ENCODE measurements at places on chromosomes 3 and 15. TPM values are rescaled to one million over a fixed set of nuclear protein-coding genes. Genes with fewer than 3 reads are reported as not detected.

- DNase-seq = peak; percentile 47
Measured at GRCh38 chr3:115671761-115672455, 48.6 kb downstream of the GAP43 start.

DNA sequence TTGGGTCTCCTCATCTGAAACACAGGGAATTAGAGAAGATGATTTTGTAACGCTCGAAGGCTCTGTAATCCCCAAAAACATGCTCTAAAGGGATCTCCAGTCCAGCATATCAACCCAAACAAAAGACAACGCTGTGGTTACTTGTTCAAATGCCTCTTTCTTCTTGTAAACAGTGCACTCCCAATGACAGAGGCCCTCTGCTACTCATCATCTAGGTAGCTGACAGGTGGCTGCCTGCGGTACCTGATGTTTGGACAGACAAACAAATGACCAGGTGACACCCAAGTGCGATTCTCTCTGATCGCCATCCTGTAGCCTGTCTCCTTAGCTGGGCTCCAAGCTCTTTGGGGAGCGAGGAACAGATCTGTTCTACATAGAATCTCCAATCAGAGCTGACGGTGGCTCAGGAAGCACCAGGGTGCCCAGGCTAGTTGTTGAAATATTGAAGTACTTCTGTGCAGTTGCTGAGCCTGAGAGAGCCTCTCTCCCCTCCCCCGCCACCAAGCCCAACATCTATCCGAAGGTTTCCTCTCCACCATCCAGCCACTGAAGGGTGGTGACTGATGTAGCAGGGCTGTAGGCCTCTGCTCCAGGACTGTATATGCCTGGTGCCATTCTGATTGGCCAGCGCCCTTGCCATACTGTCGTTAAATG lies 238.7 kb downstream of the XXYLT1 start:
- DNase-seq = no peak

- peak; percentile 61 for DNase-seq
Measured at GRCh38 chr3:189372243-189372642, 200.5 kb downstream of the TPRG1 start.

- DNase-seq = no peak
Measured at GRCh38 chr3:57038466-57039164, 21.8 kb upstream of the SPATA12 start.

GRCh38 chr3:69012100-69012799 lies 1.2 kb downstream of the EOGT start:
- DNase-seq = no peak

GRCh38 chr15:96338074-96338765 lies 7.7 kb downstream of the NR2F2 start:
- DNase-seq = no peak

GRCh38 chr3:96869316-96869715 lies 54.9 kb downstream of the EPHA6 start:
- no peak for DNase-seq

GRCh38 chr15:47523681-47524475 lies 193.4 kb upstream of the SEMA6D start:
- peak; percentile 68 for DNase-seq

- no peak for DNase-seq
Measured at GRCh38 chr15:73747847-73748590, 5.1 kb downstream of the INSYN1 start.

DNA sequence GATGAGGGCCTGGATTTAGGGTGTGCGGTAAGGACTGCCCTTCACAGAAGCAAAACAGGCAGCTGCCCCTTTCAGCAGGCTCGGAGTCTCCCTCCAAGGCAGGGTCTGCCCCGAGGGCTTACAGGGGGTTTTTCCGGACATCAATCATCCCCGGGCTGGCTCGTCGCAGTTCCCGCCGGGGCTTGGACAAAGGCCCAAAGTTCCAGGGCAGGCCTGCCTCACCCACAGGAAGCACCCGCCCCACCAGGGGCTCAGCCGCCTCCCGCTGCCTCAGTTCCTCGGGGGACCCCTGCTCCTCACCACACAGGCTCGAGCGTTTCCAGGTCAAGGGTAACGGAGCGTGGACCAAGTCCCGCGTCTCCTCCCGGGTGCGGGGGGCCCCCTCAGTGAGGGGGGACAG lies 27.0 kb downstream of the KIF7 start:
- no peak for DNase-seq

- peak; percentile 94 for DNase-seq
Measured at GRCh38 chr3:8560366-8561007, 58.9 kb downstream of the LMCD1 start.

GRCh38 chr15:77535845-77536244 lies 96.9 kb downstream of the LINGO1 start:
- DNase-seq = no peak

DNA sequence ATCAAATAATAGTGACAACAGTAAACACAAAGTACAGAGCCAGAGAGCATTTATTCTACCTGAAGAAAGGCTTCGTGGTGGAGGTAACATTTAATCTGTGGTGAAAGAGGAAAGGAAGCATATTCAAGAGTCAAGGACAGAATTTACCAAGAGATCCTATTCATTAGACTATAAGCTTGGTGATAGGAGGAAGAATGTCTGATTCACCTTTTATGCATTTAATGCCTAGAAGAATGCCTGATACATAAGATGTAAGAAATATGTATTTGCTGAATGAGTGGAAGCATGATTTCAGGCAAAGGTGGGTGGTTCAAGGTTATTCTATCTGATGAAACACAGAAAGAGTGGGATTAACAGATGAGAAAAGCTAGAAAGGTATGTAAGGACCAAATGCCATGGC lies 119.8 kb downstream of the SERPINI1 start:
- DNase-seq = no peak

GRCh38 chr15:22963641-22964040 lies 16.5 kb downstream of the CYFIP1 start:
- peak; percentile 55 for DNase-seq

DNA sequence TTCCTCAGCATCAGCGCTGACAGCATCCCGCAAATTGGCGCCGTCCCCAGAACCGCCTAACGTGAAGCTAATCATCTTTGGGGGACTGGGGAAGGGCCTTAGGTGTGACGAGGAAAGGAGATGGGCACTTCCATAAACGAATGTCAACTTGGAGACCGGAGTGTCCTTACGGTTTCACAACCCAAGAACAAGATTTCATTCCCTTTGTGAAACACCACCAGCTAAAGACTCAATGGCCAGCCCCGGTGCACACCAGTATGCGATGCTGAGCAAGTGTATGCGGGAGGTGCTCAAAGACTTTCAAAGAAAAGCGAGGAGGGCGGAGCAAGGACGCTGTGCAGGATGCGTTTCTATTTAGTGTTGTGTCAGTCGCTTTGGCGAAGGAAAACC lies 759 bp upstream of the TTBK2 start:
- DNase-seq = peak; percentile 23

DNA sequence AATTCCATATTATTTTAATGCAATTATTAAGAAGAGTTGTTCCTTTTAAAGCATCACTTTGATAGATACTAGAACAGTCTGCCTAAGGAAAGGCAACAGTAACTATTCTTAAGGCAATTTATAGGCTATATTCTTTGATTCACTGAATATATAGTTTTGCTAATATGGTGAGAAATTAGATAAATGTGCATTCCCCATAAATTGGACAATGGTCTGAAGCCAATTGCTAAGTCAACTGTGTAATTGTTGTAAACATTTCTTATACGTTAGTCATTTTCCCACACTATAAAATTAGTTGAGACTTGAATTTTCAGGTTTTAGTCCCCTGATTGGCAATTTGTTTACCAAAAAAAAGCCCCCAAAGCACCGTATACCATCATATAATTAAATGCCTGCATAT lies 263.0 kb upstream of the NECTIN3 start:
- no peak for DNase-seq

- no peak for DNase-seq
Measured at GRCh38 chr3:61808999-61809398, 247.6 kb downstream of the PTPRG start.

DNA sequence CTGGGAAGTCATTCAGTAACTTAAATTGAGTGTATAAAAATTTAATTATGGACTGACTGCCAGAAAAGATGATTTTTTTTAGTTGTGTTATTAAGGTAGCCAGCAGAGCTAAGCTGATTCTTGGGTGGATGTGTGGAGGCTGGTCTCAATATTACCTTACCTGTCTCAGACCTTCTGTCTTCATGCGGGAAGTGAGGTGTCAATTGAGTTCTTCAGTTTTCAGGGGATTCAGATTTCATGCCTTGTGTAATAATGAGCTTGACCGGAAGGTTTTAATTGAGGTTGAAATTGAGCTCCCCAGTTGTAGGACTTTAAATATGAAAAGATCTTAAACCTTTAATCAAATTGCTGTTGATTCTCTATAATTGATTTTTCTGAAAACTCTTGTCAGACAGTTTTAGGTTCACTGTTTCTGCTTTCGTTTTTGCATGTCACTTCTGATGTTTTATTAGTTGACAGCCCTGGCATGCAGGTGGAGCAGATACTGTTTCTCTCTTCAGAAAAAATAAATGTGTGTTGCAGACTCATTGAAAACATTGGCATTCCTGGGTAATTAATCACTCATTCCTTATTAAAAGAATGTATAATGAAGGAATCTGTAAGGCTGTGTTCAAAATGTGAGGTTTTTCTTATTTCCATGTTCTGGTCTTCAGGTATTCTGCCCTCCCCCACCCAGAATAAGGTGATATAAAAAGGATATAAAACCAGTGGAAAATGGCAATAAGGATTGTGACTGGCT lies 54.5 kb downstream of the PSMD6 start:
- no peak for DNase-seq

DNA sequence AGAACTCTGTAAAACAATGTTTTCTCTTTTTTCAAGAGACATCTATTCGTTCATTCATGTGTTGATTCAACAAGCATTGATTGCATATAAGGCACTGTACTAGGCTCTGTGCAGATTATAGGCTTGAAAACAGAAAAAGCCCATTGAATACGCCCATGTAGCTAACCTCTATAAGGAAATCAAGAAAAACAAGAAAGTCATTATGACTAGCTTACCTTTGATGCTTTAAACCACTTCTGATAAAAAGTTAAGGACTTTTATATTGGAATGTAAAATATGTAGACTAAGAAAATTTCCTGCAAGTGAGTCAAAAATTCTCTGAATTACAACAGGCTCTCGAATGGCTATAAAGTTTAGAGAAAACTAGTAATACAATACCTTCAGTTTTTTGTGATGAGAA lies 92.5 kb downstream of the BDH1 start:
- no peak for DNase-seq

DNA sequence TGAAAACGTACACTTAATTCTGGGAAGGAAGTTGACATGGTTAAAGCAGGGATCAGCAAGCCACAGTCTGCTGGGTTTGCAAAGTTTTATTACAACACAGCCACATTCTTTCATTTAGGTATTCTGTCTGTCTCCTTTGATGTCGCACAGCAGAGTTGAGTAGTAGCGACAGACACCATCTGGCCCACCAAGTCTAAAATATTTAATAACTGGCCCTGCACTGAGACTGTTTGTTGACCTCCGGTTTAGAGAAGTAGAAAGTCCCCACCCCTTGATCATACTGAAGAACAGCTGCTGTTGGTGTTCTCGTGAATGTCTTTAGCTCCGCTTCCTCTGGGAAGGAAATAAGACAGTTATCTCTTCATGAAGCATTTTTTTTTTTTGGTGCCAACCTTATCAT lies 66.2 kb downstream of the MCTP2 start:
- peak; percentile 57 for DNase-seq

DNA sequence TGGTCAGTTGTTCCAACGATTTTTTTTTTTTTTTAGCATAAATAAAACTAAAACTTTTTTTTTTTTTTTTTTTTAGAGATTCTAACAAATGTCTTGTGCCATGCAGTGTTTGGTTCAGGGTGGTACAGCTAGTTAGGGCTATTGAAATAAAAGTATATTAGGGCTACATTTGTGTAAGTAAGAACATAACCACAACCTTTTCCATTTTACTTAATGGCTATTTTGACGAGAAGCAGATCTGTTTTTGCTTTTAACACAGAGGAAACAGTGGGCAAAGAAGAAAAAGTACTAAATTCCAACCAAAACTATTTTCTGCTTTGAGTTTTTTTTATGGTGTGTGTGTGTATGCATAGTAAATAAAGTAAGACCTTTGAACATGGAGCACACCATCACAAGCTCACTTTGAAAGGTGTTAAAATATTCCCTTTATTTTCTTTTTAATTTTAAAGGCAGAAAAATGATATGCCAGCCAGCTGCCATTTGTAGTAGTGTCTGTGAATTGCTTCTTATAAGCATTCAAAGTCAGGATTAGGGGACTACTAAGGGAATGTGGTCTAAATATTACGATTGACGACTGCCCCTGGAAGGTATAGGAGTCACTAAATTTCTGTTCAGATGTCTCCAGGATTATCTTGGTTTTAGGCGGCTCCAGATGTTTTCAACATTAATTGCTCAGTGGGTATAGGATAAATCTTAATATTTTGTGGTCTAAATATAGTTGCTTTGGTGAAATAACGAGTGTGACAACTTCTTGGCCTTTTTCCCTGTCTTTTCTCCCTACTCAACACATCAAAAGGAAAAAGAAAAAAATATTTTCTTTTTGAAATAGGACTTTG lies 3.1 kb downstream of the RARB start:
- peak; percentile 65 for DNase-seq

DNA sequence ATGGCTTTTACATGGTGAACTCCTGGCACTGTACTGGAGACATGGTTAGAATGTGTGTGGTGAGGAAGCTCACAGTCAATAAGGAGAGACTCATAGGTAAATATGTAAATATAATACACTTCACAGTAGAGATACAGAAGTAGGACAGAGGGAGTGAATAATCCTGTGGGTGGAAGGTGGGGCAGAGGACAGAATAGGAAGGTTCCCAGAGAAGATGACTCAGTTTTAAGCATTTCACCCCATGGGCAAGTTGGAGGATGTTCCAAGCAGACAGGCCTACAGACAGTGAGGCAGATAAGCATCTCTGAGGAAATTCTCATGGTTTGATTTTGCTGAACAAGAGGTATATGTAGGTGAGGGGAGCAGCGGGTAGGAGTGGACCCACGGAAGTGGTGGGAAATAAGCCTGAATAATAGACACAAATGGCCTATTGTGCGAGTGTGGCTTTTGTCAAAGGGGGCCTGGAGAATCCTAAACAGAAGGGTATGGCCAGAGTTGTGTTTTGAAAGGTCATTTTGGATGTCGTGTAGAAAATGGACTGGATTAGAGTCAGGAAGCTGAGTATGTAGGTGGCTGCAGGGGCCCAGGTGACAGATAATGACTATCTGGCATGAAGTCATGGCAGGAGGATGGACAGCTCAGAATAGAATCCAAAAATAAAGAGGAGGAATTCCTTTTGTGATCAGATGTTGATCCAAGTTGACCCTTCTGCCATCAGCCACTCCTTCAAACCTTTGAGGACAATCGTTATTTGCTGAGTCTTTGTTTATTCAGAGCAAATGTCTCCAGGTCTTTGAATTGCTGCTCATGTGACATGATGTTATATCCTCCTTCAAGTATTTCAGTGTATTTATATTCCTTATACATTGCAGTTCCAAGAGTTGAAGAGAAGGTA lies 97.3 kb upstream of the THRB start:
- DNase-seq = peak; percentile 58

Gene CAMKV
- not detected for total RNA-seq

Gene ITIH1
- total RNA-seq = not detected

Gene WDR93
- under 0.01 TPM for total RNA-seq

Gene UBAP1L
- 2.3 TPM for total RNA-seq

Gene CSPG4
- total RNA-seq = 86.8 TPM

Gene PLSCR1
- total RNA-seq = 32.2 TPM

Gene LRRN1
- under 0.01 TPM for total RNA-seq

Gene FOXB1
- not detected for total RNA-seq

Gene SEMA7A
- total RNA-seq = 16.8 TPM

Gene GOLGA8Q
- total RNA-seq = 0.43 TPM

Gene LRTM1
- total RNA-seq = not detected

Gene SLC12A1
- not detected for total RNA-seq

Gene RHCG
- total RNA-seq = not detected

Gene KCTD6
- 8.1 TPM for total RNA-seq

Gene NR2E3
- 0.97 TPM for total RNA-seq

Gene SLC9A9
- total RNA-seq = 2.9 TPM

Gene ATOSA
- total RNA-seq = 19.0 TPM

Gene ZNF620
- 0.86 TPM for total RNA-seq
